ENCODE measurements at places on chromosomes 2 and 18. TPM values are rescaled to one million over a fixed set of nuclear protein-coding genes. Genes with fewer than 3 reads are reported as not detected.
A peak's percentile ranks its signal among the peaks of the same experiment; 100 is the strongest.

- DNase-seq = peak; percentile 31
Measured at GRCh38 chr2:25690058-25690457, 16.7 kb upstream of the DTNB start.

DNA sequence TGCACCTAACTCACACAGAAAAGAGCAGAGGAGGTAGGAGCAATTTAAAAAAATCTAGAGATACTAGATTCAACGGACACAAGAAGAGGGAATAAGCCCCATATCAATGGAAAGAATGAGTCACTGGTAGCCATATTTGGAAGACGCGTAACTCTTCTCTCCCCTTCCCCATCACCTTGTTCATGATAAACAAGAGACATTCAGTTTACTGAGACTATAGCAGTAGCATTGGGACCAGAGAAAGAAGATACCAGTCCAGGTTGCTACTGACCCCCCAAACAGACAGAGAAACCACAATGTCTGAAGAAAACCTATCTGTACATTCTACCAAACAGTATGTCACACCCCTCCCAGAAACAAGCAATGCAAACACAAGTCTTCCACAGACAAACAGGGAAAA, 81.1 kb downstream of the SLC66A3 start:
- DNase-seq = no peak

GRCh38 chr2:217880891-217881290, 121.9 kb downstream of the TNS1 start:
- no peak for DNase-seq

DNA sequence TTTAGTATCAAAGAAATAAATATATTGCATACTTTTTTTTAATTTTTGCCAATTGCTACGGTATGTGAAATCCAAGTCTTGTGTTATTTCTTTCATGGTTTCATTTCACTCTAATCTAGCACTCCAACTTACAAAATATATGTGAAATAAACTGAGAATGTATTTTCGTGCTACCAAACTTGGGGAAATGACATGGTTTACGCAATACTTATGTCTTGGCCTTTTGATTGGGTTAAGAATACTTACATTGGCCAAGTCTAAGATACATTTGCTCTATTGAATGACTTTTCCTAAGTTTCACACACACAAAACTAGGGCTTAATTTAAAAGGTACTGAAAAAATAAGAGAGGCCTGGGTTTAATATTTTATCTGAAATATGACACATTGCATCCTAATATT, 80.5 kb downstream of the VRK2 start:
- DNase-seq = no peak

DNA sequence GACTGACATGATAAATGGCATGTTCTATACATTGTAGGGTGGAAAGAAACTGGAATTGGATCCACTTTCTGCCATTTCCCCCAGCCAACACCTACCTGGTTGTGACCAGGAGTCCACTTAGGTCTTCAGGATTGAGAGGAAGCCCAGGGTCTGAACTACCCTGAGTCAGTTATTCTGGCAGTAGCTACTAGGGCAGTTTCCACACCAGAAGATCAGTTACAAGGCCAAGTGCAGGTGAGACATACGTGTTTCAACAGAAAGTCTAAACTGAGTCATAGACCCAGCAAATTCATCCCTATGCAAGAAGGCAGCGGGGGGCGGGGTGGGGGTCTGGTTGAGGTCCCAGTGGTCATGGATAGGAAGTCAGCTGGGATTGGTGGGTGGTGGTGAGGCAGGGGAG, 21.9 kb downstream of the ANTXR1 start:
- DNase-seq = no peak

GRCh38 chr2:23322567-23323197, 62.3 kb upstream of the KLHL29 start:
- peak; percentile 64 for DNase-seq

DNA sequence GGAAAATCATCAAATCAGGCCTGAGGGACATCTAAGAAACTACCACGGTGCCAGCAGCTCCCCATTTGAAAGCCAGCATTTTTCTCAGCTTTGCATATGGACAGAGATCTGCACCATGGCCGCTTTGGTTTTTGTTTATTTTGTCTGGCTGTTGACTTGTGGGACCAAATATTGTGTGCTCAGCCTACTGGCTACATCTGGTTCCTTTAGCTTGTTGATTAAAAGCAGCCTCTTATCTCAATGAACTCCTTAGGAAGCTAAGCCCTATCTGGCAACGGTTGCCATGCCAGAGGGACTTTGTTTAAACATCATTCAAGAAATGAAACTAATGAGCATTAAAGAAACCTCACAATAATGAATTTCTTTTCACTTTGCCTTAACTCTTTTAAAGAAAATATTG, 32.4 kb upstream of the CCDC150 start:
- DNase-seq = peak; percentile 42

DNA sequence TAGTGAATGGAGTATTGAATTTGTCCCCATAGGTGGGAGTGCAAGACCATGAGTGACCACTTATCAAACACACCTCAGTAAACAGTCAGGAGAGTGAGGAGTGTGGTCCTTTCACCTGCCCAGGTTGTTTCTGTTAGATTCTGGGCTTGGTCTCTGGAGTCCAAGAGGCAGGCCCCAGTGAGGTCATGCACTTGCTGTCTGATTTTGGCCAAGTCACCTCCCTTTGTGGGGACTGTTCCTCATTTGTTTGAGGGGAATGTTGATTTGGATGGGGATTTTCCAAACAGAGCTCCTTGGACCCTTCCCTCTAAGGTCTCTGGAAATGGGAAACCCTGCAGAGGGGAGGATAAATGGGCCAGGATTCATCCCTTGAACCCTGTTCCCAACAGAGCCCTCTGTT, 7.3 kb downstream of the IL1RN start:
- DNase-seq = no peak

- no peak for DNase-seq
Measured at GRCh38 chr2:1795261-1796231, 51.2 kb upstream of the PXDN start.

DNA sequence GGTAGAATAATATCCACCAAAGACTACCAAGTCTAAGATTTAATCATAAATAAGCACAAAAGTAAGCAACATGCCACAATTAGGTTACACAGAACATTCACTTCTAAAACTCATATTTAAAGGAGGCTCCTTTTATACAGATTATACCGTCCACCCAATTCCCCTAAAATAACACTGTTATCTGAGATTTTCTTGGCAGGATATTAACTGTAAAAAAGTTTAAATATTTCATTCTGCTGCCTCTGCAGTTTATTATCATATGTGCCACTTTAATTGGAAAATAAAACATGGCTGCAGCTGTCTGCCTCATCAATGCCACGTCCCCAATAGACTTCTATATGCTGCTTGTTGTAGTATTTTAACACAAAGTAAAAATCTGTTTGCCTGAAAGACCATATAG, 140.9 kb downstream of the DTNB start:
- DNase-seq = no peak

- DNase-seq = no peak
Measured at GRCh38 chr2:1686784-1687105, 57.6 kb downstream of the PXDN start.

- no peak for DNase-seq
Measured at GRCh38 chr18:42274488-42275137, 319.6 kb downstream of the PIK3C3 start.

- no peak for DNase-seq
Measured at GRCh38 chr2:149004836-149005235, 33.7 kb upstream of the LYPD6B start.

DNA sequence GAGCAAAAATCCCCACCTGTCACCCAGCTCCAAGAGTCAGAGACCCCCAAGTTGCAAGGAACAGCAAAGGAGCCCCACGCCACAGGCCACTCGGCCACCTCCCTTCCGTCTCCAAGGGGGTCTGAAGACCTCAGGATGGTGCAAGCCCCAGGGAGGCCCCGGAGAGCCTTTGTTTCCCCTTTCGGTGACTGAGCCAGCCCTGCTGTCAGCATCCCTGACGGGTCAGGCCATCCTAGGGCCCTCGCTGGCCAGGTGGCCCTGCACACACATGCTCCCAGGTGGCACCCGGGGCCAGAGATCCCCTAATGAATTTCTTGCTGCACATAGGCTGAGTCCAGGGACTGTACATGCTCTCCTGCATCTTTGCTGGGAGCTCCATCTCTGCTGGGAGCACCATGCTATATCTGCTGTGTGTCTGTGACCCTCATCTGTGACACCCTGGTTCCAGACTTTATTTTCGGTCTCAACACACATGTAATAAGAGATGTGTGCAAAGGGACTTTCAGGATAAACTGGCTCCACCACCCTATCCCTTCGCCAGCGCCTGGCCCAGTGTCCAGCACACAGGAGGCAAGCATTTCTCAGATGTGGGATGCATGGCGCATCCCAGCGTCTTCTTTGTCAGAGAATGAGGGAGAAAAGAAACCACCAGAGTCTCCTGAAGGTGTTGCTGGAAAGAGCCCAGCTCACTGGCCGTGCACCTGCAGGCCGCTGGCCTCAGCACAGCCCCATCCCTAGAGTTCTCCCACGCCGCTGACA, 27.4 kb downstream of the ADI1 start:
- DNase-seq = no peak

DNA sequence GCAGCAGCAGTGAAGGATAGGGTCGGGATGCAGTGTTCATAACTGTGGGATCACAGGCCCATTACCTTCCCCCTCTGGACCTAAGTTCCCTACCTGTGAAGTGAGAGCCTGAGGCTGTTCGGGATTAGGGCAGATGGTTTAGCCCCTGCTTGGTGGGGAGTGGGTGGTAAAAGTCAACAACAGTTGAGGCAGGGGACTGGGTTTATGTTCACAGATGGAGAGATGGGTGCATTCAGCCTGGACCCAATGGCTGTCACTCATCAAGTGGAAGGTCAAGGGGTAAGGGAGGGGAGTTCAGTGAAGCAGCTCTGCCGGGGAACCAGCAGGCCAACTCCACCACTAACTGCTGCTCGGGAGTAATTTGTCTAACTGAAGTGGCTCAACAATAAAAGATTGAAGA, 180.4 kb downstream of the FAM210A start:
- DNase-seq = no peak

DNA sequence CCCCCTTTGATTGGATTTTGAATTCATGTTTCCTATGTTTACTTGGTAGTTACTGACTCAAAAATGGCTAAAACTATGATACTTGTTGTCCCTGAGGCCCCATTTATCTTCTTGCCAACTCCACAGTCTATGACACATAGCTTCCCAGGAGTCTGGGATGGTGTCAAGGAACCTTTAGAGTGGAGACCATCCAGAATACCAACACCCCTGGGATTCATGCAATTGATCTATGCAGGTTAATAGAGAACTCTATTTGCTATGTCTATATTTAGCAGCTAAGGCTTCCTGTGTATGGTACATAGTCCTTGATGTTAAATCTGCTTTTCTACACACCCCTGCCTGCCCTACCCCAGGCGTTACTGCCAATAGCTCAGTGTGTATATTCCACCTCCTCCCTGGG, 218.5 kb upstream of the HDAC4 start:
- no peak for DNase-seq

DNA sequence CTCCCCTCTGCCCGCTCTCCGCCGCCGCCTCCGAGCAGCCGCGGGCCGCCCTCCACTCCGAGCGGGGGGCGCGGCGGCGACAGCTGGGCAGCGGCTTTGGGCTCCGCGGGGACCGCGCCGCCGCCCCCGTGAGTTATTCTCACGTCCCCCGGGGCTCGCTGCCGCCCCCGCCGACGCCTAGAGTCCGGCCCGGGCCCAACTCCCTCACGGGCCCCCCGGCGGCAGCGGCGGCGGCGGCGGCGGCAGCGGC, 645 bp downstream of the MIB1 start:
- DNase-seq = no peak

DNA sequence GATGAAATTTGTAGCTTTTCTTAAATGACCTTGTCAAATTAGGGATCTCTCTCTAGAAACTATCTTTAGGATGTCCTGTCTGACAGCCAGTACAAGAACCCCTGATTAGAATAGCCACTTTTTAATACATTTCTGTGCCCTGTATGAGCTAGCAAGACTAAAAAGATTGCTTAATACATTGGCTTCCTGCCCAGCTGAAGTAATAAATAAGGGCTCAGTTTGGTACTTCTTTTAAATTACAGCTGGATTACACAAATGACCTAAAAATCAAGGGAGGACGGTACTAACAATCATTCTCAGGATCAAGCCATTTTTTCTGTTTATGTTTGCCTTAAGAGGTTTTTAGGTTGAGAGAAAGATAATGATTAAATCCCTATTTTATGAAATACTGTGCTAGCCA, 11.6 kb upstream of the OLA1 start:
- peak; percentile 82 for DNase-seq

GRCh38 chr2:119774026-119774425, 14.3 kb downstream of the PTPN4 start:
- DNase-seq = no peak

DNA sequence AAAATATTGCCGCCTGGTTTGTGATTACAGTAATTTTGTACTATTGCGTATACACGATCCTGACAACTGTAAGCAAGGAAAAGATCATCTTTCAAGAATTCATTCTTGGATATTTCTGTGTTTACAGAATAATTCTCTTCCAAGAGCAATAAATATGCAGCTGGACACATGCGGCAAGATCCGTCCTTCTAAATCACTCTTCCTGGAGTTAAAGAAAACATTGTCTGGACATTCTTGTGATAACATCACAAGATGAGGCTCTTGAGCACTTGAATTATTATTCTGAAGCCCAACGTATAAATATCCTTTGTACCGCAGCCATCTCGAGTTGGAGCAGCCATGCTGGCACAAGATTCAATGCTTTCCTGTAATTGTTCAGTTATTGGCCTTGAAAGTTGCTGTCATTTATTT, 9.9 kb downstream of the FHL2 start:
- peak; percentile 78 for DNase-seq

- no peak for DNase-seq
Measured at GRCh38 chr2:39549718-39550464, 112.8 kb upstream of the MAP4K3 start.

- DNase-seq = no peak
Measured at GRCh38 chr2:176109946-176110345, 2.9 kb downstream of the HOXD11 start.

DNA sequence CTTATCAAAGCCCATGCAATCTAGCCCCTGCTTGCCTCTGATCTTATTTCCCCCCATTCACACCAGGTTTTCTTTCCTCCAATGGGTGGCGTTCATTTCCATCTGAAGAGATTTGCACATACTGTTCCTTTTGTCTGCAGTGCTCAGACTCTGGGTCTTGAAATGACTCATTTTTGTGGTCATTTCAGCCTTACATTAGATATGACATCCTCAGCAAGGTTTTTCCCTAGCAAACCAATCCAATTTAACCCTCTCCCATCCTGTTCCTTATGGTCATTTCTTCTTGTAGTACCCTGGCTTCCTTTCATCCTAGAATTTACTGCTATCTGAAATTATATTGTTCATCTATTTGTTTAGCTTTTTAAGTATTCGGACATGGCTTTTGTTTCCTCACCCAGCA, 42.5 kb upstream of the SCN1A start:
- DNase-seq = no peak

Gene THSD7B
- 2.2 TPM for total RNA-seq

Gene STAMBP
- total RNA-seq = 29.6 TPM

Gene GAREM1
- 5.1 TPM for total RNA-seq

Gene DES
- total RNA-seq = 2,247 TPM

Gene SRD5A2
- total RNA-seq = 0.72 TPM

Gene HDAC4
- 99.4 TPM for total RNA-seq

Gene TM4SF20
- 2.4 TPM for total RNA-seq

Gene EVA1A
- 14.4 TPM for total RNA-seq

Gene TNFRSF11A
- 8.7 TPM for total RNA-seq

Gene DTYMK
- 21.2 TPM for total RNA-seq

Gene ACMSD
- total RNA-seq = 3.1 TPM

Gene PROKR1
- 0.72 TPM for total RNA-seq

Gene C2orf81
- total RNA-seq = 1.4 TPM

All from umbilical cord (tissue), 2 donors.